Vagina (tissue), 2 donors: ENCODE measurements at places on chromosomes 7 and 10. TPM values are rescaled to one million over a fixed set of nuclear protein-coding genes. Genes with fewer than 3 reads are reported as not detected.

DNA sequence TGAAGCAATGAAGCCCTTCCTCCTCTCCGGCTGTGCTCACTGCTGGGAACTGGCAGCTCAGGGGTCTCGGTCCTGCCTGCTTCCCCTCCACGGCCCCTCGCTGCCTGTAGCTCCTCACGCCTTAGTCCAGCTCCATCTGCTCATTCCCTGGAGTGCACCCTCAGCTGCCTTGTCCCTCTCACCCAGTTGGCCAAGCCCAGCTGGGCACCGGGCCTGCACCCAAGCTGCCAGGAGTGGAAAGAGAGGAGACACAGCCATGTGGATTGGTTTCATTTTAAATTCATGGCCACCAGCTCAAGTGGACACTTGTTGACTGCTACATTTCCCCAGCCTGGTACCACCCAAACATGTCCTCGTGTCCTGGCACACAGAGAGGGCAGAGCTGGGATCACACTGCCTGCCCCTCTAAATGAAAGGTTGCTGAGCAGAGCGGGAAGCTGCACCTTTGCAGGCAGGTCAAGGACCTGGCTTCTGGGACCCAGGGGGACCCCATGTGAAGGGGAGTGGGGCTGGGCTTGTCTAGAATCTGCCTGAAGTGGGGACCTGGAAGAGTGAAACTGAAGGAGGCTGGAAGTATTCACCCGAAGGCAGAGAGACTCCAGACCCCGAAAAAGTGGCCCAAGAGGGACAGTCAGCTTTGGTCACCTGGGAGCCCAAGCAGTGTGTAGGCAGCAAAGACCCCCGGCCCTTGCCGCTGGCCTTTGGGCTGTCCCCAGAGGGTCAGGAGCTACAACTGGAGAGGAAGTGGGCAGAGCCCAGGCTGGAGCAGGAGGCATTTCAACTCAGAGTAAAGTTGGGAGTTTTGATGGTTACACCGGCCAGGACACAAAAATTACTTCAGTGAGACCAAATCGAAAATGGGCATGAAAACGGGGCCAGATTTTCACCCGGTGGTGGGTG, 15.0 kb upstream of the BNIP3 start:
- no peak for DNase-seq

- DNase-seq = no peak
Measured at GRCh38 chr7:139886206-139886605, 57.1 kb downstream of the TBXAS1 start.

Gene TRIM24
- total RNA-seq = 12.5 TPM

DNA sequence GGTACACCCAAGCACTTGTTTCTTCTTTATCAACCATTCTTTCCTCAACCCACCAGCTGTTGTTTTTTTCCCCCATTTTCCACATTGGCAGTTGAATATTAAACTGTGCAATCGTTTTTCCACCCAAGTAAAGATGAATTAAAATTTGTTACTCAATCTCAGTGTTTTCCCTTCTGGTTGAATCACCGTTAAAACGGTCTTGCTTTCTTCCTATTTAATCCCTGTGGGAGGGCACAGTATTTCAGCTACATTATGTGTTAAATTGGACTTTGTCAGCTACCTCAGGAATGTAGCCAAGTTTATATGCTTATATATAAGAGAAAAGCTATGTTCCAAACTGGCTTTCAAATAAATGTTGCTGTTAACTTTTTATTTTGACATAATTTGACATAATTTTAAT, 19.9 kb downstream of the SLC35G1 start:
- no peak for DNase-seq

DNA sequence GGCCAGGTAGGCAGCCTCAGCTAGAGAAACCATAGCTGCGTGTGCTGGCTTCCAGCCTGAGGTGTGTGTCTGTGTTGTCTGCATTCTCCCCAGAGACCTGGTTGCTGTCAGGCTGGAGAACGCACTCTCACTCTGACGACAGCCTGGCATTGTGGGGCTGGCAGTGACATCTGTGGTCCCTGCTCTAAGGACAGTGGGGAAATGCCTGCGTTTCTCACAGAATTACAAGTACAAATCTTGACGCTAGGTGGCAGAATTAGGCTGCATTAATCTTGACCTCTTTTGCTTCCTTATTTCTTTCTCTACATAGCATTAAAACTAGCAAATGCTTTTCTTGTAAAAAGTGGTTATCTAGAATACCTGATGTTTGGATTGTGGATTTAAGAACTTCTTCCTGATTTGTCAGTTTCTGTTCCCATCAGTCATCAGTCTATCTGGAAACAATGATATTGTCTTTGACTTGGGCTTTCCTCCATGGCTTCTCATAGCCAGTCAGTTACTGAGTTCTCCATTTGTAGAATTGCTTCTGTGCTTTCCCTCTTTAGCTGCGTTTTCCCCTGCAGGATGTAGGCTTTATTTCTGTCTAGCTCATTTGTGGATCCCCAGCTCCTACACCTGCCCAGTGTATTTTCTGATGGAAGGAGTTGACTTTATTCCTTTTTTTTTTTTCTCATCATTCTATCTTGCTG, 86.0 kb downstream of the FANK1 start:
- DNase-seq = no peak

Gene ARPC1A
- total RNA-seq = 106 TPM

- no peak for DNase-seq
Measured at GRCh38 chr10:11616021-11616420, 4.6 kb upstream of the USP6NL start.

Gene SYCE1
- total RNA-seq = not detected

Gene EGR2
- 3.2 TPM for total RNA-seq

Gene MMD2
- not detected for total RNA-seq

- DNase-seq = no peak
Measured at GRCh38 chr7:98165827-98166667, 45.2 kb upstream of the BHLHA15 start.

Gene DLD
- 67.8 TPM for total RNA-seq

GRCh38 chr10:72342911-72343310, 11.8 kb downstream of the DNAJB12 start:
- no peak for DNase-seq
